ENCODE measurements at places on chromosomes 4 and X.

- DNase-seq: no peak
Observed at GRCh38 chr4:143344041-143344440, 7.4 kb downstream of the GAB1 start.

- no peak for DNase-seq
Observed at GRCh38 chr4:140059159-140059558, 94.8 kb downstream of the MAML3 start.

GRCh38 chr4:41232406-41232805 is 18.1 kb upstream of the APBB2 start:
- DNase-seq: no peak

- no peak for DNase-seq
Observed at GRCh38 chrX:143095816-143096215, 70.1 kb downstream of the SPANXN4 start.

DNA sequence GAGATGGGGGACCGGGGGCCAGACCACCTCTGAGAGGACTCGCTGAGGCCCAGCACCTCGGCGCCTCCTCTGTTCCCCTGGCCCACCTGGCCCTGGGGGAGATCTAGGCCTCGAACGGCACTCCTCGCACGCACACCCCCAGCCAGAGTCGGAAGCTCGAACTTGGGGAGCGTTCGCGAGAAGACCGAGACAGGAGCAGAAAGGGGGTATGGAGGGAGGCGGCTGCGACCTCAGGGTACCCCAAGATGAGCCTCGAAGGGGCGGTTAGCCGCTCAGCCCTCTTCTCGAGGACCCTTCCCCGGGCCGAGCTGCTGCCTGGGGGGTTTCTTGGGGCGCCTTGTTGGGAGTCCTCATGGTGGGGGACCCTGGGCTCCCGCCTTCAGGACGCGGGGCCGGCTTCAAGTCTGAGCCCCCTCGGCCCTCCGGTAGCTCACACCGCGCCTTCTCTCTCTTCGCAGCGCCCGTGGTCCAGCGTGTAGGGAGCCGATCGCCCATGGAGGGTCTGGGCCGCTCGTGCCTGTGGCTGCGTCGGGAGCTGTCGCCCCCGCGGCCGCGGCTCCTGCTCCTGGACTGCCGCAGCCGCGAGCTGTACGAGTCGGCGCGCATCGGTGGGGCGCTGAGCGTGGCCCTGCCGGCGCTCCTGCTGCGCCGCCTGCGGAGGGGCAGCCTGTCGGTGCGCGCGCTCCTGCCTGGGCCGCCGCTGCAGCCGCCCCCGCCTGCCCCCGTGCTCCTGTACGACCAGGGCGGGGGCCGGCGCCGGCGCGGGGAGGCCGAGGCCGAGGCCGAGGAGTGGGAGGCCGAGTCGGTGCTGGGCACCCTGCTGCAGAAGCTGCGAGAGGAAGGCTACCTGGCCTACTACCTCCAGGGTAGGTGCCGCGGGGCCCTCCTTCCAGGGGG is 706 bp downstream of the DUSP9 start:
- no peak for DNase-seq

GRCh38 chr4:304969-305680 is at the start of gene ZNF732:
TSS of gene ZNF732 (minus strand) at chr4:305474. CDS start at chr4:305310, 164 bp downstream.
- no peak for DNase-seq

GRCh38 chr4:165651901-165652300 is 221.1 kb upstream of the TLL1 start:
- DNase-seq: no peak

DNA sequence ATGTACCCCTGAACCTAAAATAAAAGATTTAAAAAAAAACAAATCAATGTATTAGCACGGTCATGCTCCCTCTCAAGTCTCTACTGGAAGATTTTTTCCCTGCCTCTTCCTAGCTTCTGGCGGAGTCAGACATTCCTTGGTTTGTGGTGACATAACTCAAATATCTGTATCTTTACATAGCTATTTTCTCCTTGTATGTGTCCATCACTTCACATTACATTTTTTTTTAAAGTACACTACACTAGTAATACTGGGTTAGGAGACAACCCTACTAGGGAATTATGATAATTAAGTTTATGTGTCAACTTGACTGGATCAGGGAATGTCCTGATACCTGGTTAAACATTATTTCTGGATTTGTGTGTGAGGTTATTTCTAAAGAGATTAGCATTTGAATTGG is 1197.9 kb downstream of the TECRL start:
- no peak for DNase-seq

GRCh38 chr4:118235566-118236120 is 117.2 kb downstream of the PRSS12 start:
- DNase-seq: no peak

GRCh38 chr4:100872811-100873210 is 355.0 kb upstream of the EMCN start:
- DNase-seq: no peak

GRCh38 chr4:144589512-144589911 is 56.4 kb upstream of the HHIP start:
- no peak for DNase-seq

- DNase-seq: no peak
Observed at GRCh38 chr4:106245176-106245575, 70.8 kb downstream of the TBCK start.

DNA sequence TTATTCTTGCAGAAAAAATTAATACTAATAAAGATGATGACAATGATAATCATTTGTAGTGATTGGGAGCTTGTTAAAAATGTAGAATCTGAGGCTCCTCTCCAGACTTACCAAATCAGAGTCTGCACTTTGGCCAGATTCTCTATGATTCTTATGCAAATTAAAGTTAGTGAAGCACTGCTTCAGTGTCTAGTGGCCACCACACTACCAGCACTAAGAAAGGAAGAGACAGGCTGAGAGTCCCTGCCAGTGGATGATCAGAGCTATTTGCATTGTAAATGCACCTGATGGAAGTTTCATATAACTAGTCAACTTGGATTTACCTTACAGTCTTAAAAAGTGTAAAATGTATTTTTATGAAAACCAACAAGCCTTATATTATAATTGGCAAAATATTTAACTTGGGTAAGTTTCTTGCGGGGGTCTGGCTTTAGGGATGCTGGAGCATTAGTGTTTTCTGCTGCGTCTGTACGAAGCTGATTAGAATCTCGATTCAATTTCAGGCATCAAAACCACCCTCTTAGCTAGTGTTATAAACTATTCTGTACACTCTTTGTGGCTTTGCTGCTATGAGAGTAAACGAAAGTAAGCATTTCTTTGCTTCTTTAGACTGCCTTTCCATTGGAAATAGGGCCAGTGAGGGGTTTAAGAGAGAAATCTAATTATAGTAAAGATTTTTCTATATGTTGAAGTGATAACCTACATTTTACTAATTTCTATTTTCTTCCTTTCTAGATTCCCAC is 114.1 kb downstream of the TLL1 start:
- peak; percentile 31 for DNase-seq

DNA sequence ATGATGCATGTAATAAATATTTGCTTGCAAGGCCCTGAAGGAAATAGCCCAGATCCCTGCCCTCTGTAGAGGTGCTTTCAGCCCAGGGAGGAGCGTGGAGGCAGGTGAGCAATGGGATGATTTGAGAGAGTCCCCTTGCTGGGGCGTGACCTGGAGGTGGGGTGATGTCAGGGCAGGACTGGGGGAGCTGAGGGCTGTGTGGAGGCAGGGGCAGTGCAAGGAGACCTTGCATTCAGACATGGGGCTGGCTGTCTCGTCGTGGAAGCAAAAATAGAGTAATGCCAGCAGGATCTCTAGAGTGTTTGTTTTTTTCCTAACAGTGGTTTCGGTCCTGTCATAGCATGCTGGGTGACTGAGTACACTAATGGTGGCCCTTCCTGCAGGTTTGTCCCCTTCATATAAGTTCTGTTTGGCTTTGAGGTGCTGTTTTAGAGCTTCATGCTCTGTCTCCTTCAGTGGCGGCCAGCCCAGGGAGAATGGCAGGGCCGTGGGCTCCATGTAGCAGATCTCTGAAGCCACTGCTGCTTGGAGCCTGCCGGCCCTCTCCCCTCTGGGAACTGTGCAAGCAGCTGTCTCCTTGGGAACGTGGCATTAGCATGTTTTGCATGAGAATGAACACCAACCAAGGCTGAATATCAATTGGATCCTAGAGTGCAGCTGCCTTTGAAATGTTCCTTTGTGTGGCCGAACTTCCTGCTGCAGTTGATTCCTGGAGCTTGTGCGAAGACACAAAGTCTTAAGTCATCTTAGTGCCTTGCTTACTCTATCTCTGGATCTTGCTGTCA is 39.3 kb upstream of the CLDN34 start:
- DNase-seq: peak; percentile 83

DNA sequence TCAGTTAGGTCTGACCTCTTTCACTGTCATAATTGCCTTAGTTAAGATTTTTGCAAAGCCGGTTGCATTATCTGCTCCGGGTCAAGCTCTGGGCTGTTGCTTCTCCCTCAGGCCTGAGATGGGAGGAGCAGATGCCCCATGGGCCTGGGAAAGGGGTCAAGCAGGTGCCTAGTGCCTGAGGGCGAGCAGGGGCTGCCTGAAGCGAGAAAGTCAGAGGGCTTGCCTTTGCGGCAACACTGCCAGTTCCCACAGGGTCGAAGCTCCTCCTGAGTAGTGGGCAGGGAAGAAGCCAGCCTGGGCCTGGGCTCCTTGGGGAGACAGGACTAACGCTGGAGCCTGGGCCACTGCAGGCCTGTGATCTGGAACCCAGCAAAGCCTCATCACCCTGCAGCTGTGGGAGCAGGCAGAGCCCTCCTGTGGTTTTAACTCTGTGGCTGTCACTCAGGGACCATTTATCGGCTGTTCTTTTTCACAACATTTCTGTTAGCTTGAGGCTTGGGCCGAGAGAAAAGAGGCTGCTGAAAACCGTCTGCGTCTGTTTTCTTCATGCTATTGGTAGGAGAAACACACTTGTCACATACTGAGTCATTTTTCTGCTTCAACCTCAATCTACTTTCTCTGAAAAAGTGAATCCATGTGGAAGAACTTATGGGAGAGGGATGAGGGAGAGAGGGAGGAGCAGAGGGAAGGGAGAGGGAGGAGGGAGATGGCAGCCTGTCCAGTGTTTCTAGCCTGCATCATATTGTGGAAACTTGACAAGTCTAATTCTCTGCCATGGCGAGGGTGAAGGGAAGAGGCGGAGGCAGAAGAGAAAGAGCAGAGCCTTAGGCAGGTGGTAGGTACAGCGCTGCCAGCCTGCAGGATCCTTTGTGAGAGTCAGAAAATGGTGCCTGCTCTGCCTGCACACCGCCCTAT is 68.4 kb downstream of the RHOH start:
- peak; percentile 74 for DNase-seq

DNA sequence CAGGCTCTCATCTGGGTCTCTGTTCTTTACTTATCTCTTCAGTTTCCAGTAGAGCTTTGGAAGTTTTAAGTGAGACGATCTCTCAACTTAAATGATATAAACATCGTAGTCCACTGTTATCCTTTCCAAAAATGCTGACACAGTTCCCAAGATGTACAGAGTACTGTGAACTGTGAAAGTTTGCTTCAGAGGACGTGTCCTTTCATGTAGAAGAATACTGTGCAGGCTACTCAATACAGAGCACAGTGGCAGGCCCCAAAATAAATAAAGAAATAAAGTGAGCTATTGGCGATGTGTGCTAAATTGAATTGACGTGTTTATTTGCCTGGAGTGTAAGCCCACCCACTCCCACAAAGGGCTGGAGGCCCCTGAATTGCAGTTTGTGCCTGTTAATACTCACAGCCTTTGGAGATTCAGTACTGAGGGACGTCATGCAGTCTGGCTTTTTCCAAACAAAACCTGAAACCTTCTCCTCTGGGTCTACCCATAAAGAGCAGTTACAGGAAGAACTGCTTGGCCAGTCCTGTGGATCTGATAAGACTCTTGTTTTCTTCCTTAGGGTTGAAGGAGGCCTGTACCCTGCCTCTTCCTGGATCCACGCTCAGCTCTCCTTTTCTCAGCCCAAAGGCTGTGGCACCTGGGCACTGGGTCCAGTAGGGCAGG is 66.1 kb downstream of the SOWAHB start:
- no peak for DNase-seq

DNA sequence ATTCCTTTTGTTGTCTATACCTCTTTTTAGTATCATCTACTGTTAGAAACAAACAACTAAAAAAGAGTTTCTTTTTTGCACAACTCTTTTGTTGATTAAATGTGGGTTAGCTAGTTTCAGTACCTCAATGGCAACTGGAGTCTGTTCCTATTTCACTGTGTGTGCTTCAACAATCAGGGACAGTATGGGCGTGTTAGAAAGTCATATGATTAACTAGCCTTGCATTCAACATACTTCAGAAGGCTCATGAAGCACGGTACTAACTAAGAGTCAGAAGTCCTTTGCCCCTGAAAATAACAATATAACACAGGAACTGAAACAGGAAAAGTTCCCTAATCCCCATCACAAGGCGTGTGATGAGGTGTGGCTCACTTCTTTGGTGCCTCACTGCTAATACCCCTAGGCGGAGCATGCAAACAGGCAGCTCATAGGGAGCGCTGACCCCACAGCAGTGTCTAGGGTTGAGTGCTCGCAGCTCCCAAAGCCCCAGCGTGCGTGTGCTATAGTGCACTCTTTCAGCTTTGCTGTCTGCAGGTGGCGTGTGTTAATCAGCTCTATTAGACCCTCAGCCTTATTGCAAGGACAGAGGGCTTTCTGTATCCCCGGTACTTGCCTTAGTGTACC is 203.1 kb upstream of the NDST3 start:
- no peak for DNase-seq

- DNase-seq: no peak
Observed at GRCh38 chr4:41746025-41746439, 2.5 kb downstream of the PHOX2B start.

DNA sequence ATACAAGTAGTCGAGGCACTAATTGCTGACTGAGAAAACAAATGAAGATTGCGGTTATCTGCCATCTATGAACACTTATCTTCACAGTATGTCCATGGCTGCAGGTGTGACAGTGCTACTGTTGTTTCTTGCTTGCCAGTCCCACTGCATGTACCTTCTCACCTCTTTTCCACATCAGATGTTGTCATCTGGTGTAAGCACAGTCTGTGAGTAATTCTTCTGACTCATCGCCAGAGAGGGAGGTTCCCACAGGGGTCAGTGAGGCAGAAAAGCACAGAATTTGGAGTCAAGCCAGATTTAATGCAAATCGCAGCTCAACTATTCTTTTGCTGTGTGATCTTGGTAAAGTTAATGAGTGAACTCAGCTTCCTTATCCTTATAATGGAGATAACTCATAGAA is 144.4 kb downstream of the GLRA2 start:
- no peak for DNase-seq

GRCh38 chrX:66163447-66163846 is 600 bp upstream of the HEPH start:
- DNase-seq: no peak

DNA sequence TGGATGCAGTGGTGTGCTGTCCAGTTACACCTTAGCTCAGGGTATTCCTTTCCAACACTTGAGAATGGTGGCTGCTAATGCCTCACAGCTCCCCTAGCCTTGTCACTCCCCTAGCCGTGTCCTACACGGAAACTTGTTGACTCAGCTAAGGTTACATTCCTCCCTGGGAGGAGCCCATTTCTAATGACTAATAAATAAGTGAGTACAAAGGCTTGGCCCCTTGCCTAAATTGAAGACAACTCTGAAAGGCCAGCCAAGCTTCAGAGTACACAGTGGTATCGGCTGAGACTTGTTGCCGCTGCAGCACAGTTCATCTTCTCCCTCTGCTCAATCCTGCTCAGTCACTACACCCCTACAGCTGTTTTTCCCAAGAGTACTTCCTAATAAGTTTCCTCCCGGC is 21.2 kb upstream of the SLC25A31 start:
- no peak for DNase-seq

GRCh38 chr4:22192084-22192511 is 243.5 kb upstream of the KCNIP4 start:
- DNase-seq: peak; percentile 64

- no peak for DNase-seq
Observed at GRCh38 chrX:69082055-69082752, 83.0 kb downstream of the PJA1 start.

- DNase-seq: no peak
Observed at GRCh38 chr4:104879854-104880253, 266.8 kb upstream of the TET2 start.
